Suprapubic skin (tissue), 4 donors: ENCODE measurements at places on chromosomes 5 and 9.
A peak's percentile ranks its signal among the peaks of the same experiment; 100 is the strongest.

DNA sequence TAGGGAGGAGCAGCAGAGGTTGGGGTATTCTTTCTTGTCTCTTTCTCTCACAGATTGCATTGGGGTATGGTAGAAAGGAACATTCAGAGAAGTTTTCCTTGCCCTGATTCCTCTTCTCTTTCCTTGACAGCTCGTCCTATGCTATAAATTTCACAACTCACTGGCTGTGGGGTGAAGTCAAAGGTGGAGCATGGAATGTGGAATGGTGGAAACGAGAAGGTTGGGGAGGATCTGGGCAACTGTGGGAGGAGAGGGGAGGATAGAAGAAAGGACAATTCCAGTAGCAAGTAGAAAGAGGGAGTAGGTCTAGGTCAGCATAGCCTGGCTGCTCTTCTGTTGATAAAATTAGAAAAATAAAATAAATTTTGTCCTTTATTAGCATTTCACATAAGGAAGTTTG is 39.0 kb upstream of the POC5 start:
- H3K4me3 ChIP-seq = no peak overlapping the region
- H3K27ac ChIP-seq = no peak overlapping the region
- no peaks in the 10 kb centered on the region for H3K36me3 ChIP-seq
- H3K27me3 ChIP-seq = peaks cover 11% of the 10 kb centered on the region

DNA sequence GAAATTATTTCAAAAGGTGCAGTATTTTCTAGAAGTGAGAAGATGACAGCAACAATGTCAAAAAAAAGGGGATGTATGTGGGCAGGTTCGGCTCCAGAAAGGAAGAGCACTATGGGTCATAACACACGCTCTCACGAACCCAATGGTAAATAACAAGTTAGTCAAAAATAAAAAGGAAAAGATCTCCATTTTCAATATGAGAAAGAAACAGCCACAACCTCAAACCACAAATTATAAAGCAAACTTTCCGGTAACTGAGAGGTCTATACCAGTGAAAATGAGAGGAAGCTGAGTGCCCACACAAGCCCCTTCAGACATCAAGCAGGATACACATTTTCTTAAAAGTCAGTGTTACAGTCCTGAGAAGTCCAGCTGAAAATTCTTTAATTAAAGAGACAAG is 398.5 kb upstream of the RPS23 start:
- H3K27ac ChIP-seq = no peak overlapping the region
- H3K4me3 ChIP-seq = no peak overlapping the region
- H3K4me1 ChIP-seq = no peaks in the 10 kb centered on the region
- no peaks in the 10 kb centered on the region for H3K36me3 ChIP-seq
- no peak for DNase-seq

- H3K4me1 ChIP-seq = no peaks in the 10 kb centered on the region
- H3K4me3 ChIP-seq = no peak overlapping the region
- no peaks in the 10 kb centered on the region for H3K36me3 ChIP-seq
- DNase-seq = no peak
Measured at GRCh38 chr9:95796029-95796428, 79.5 kb upstream of the ERCC6L2 start.

DNA sequence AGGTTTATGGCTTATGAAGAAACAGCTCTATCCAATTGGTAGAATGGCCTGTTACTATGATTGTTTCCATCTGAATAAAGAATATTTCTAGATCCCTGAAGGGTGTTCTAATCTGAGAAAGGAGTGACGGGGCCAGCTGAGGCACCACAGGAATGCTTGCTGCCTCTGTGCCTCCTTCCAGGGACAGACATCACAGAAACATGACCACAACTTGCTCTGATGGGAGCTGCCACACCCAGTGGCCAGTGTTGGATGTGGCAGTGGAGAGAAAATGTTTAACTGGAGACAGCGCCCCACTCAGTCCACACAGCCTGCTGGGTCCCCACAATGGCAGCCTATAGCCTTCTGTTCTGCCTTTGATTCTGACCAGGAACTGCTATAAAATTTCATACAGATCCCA is 38.6 kb upstream of the TESK1 start:
- H3K27me3 ChIP-seq = no peaks in the 10 kb centered on the region
- H3K27ac ChIP-seq = no peak overlapping the region
- H3K36me3 ChIP-seq = no peaks in the 10 kb centered on the region
- DNase-seq = no peak

GRCh38 chr5:144403058-144403457 is 232.4 kb downstream of the KCTD16 start:
- no peaks in the 10 kb centered on the region for H3K36me3 ChIP-seq
- no peak overlapping the region for H3K4me3 ChIP-seq

GRCh38 chr5:178090856-178091255 is 22.5 kb upstream of the N4BP3 start:
- no peaks in the 10 kb centered on the region for H3K4me1 ChIP-seq
- no peak overlapping the region for H3K4me3 ChIP-seq
- no peak for DNase-seq

GRCh38 chr9:130982636-130983358 is 26.2 kb upstream of the LAMC3 start:
- no peak for DNase-seq
- H3K4me3 ChIP-seq = no peak overlapping the region
- H3K4me1 ChIP-seq = no peaks in the 10 kb centered on the region
- H3K27me3 ChIP-seq = peaks cover 19% of the 10 kb centered on the region
- no peaks in the 10 kb centered on the region for H3K36me3 ChIP-seq
- no peak overlapping the region for H3K27ac ChIP-seq

GRCh38 chr5:11588803-11589202 is 315.4 kb downstream of the CTNND2 start:
- H3K4me1 ChIP-seq = peaks cover 2% of the 10 kb centered on the region
- H3K36me3 ChIP-seq = no peaks in the 10 kb centered on the region
- H3K27ac ChIP-seq = no peak overlapping the region
- no peak overlapping the region for H3K4me3 ChIP-seq
- no peaks in the 10 kb centered on the region for H3K27me3 ChIP-seq

DNA sequence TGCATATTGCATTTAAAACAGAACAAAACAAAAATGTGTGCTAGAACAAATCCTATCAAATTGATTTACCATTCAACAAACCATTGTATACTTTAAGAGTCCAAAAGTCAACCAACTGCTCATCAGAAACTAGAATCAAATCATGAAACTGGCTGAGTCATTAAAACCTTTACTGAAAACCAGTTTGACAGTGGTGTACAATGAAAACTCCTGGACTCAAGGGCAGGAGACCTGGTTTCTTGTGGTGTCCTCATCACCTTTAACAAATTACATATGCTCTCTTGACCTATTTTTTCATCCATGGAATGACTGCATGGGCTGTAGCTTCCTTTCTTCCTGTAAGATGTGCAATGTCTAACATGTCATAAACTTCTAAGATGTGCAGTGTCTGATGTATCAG is 315.3 kb upstream of the SLC30A5 start:
- no peak overlapping the region for H3K27ac ChIP-seq
- no peaks in the 10 kb centered on the region for H3K27me3 ChIP-seq
- DNase-seq = no peak
- H3K4me3 ChIP-seq = no peak overlapping the region
- H3K4me1 ChIP-seq = no peaks in the 10 kb centered on the region

DNA sequence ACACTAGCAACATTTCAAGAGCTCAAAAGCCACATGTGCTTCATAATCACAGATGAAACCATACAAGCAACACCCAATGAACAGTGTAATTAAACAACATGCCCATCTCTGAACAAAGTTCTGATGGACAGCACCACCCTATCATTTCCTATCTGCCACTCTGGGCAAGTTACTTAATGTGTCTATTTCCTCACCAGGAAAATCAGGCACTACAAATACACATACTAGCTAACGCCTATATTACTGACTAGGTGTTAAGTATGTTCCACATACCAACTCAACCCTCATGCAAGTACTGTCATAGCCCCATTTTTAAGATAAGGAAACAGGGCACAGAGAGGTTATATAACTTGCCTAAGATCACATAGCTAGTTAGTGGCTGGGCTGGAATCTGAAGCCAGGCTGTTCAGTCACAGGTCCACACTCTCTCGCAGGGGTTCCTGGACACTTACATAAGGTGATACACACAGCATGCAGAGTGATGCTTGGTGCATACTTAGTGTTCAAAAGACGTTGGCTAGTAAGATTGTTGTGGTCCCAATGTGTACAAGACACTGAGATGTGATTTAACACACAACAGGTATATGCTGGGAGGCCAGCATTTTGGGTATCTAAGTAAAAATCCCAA is 24.2 kb downstream of the CORO2A start:
- H3K4me1 ChIP-seq = peaks cover 25% of the 10 kb centered on the region
- no peak overlapping the region for H3K4me3 ChIP-seq
- no peak for DNase-seq
- H3K27me3 ChIP-seq = no peaks in the 10 kb centered on the region
- H3K36me3 ChIP-seq = no peaks in the 10 kb centered on the region

GRCh38 chr5:60470881-60471280 is 229.1 kb downstream of the DEPDC1B start:
- H3K27ac ChIP-seq = no peak overlapping the region
- H3K4me1 ChIP-seq = no peaks in the 10 kb centered on the region
- no peak overlapping the region for H3K4me3 ChIP-seq
- H3K27me3 ChIP-seq = no peaks in the 10 kb centered on the region
- DNase-seq = no peak
- H3K36me3 ChIP-seq = no peaks in the 10 kb centered on the region

GRCh38 chr5:476102-476813 is 33.3 kb downstream of the EXOC3 start:
- H3K4me1 ChIP-seq = peaks cover 39% of the 10 kb centered on the region
- DNase-seq = no peak
- peaks cover 57% of the 10 kb centered on the region for H3K27me3 ChIP-seq
- no peaks in the 10 kb centered on the region for H3K36me3 ChIP-seq
- no peak overlapping the region for H3K4me3 ChIP-seq
- no peak overlapping the region for H3K27ac ChIP-seq

- no peaks in the 10 kb centered on the region for H3K4me1 ChIP-seq
- no peak overlapping the region for H3K27ac ChIP-seq
- H3K27me3 ChIP-seq = no peaks in the 10 kb centered on the region
- H3K36me3 ChIP-seq = no peaks in the 10 kb centered on the region
Measured at GRCh38 chr5:160835818-160836528, 16.0 kb downstream of the ATP10B start.

DNA sequence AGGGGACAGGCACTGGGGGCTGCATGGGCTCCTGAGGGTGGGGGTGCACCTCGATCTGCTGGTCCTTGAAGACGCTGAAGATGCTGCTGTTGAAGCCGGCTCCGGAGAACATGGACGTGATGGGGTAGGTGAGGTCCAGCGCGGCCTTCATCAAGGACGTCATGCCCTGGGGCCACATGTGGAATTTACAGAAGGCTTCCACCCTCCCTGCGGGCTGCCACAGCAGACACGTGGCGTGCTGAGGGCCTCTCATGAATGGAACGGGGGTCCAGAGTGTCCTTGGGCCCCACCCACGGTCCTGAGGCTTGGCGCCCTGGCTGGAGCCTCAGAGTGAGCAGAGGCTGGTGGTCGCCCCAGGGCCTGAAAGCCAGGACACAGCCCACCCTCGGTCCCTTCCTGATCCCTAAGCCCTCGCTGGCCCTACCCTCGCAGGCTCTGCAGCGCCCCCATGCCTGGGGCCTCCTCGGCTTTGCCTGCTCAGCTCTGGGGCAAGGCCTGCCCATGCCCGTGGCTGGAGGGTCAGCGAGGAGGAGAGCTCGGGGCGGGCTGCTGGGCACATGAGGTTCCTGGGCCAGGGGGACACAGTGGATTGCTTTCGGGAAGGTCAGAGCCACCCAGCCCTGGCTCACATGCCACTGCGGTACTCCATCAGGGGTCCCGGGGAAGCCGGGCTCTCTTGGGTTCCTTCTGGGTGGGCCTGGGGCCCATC is 5.3 kb upstream of the NSMF start:
- H3K27ac ChIP-seq = no peak overlapping the region
- H3K4me3 ChIP-seq = no peak overlapping the region
- peak; percentile 60 for DNase-seq
- no peaks in the 10 kb centered on the region for H3K27me3 ChIP-seq
- H3K36me3 ChIP-seq = peaks cover 30% of the 10 kb centered on the region
- peaks cover 10% of the 10 kb centered on the region for H3K4me1 ChIP-seq

GRCh38 chr5:9207817-9208418 is 338.0 kb downstream of the SEMA5A start:
- no peak overlapping the region for H3K27ac ChIP-seq
- H3K4me3 ChIP-seq = no peak overlapping the region
- H3K27me3 ChIP-seq = no peaks in the 10 kb centered on the region
- H3K36me3 ChIP-seq = no peaks in the 10 kb centered on the region

GRCh38 chr9:93807166-93808074 is 147.7 kb downstream of the BARX1 start:
- H3K36me3 ChIP-seq = no peaks in the 10 kb centered on the region
- peaks cover 29% of the 10 kb centered on the region for H3K27me3 ChIP-seq
- peak; percentile 27 for DNase-seq
- no peak overlapping the region for H3K4me3 ChIP-seq

DNA sequence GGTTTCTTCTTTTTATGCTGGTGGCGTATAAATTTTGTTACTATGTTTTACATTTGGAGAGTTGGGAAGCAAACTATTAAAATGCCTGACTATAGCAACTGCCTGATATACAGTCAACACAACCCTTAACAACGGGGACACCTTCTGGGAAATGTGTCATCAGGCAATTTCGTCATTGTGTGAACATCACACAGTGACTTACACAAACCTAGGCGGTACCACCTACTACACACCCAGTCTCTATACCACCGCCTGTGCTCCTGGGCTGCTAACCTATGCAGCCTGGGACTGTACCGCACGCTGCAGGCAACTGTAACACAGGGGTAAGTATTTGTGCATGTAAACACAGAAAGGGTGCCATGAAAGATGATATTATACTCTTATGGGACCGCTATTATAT is 1.3 kb upstream of the CDHR2 start:
- H3K27ac ChIP-seq = no peak overlapping the region
- no peaks in the 10 kb centered on the region for H3K36me3 ChIP-seq
- H3K4me3 ChIP-seq = no peak overlapping the region
- DNase-seq = no peak
- H3K27me3 ChIP-seq = peaks cover 4% of the 10 kb centered on the region

GRCh38 chr5:171911152-171911551 is 95.3 kb downstream of the FBXW11 start:
- no peaks in the 10 kb centered on the region for H3K27me3 ChIP-seq
- H3K4me3 ChIP-seq = no peak overlapping the region
- H3K4me1 ChIP-seq = peaks cover 13% of the 10 kb centered on the region

DNA sequence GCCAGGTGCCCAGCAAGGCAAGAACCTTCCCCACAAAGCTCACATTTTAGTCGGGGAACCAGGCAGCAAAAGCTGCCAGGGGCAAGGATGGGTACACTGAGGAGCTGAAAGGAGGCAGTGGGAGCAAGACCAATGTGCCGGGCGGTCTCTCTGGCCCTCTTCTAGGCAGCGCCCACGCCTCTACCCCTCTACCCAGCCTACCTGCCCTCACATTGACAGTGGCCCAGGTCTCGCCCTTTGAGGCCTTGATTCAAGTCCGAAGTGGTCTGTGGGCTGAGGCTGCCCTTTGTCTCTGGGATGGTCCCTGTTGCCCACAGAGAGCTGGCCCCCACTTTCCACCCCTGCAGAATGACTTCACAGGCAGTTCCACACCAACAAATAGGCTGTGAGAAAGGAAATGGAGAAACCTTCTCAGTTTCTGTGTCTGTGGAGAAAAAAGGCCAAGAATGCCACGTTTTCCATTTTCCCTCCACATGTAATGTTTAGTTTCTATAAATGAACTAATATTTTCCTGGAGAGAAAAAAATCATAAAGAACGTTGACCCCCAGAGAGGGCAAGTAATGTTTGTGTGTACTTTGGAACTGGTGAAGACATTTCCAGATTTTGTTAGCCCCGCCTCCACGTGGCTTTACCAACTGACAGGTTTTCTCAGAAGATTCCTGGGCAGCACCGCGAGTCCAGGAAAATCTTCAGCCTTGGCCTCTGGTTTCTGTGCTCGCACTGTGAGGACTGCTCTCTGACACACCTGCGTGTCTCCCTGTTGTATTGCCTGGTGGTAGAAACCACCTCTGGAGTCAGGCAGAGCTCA is 57.4 kb upstream of the ANGPTL2 start:
- no peak overlapping the region for H3K4me3 ChIP-seq
- no peaks in the 10 kb centered on the region for H3K36me3 ChIP-seq
- peak; percentile 33 for DNase-seq
- no peak overlapping the region for H3K27ac ChIP-seq
- no peaks in the 10 kb centered on the region for H3K27me3 ChIP-seq
